ENCODE measurements at places on chromosomes 3 and 15.

DNA sequence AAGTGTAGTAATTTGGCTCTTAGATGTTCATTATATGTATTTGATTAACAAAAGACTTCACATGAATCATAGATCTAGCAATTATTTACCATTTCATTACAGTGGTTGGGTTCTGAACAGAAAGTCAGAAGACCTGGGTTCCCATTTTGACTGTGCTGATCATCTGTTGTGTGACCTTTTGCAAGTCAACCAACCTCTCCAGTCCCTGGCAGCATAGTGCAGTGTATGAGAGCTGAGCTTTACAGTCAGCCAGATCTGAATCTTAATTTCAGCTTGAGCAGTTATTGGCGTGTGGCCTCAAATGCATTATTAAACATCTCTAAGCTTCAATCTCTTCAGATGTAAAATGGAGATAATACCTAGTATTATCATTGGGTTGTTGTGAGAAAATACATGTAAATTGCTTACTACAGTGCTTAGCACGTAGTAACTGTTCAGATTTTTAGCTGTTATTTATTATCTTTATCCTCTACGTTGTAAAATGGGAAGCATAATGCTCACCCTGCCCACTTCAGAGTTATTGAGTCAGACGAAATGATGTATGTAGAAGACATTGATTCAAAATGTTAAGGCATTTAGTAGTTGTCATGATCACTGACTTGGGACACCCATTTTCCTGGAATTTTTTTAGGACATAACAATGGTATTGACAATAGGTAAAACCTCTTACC lies 104.0 kb downstream of the KLHL25 start:
- no peak for DNase-seq

- no peak for DNase-seq
Observed at GRCh38 chr15:89108835-89109234, 20.6 kb downstream of the ABHD2 start.

DNA sequence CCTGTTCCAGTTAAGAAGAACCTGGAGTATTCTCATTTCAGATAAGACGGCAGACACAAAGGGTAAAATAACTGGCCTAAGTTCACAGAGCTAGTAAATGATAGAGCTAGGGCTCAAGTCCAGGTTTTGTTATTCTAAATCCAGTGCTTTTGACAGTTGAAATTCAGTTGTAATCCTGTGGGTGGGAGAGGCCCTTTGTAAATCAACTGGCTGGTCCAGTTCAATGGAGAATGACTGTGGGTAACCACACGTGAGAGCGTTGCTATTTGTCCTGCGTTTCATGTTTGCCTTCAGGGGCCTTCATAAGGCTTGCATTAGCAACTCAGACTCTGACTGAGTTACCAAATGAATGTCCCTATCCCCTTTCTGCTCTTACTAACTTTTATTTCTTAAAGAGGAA lies 24.2 kb upstream of the CD96 start:
- DNase-seq = no peak

DNA sequence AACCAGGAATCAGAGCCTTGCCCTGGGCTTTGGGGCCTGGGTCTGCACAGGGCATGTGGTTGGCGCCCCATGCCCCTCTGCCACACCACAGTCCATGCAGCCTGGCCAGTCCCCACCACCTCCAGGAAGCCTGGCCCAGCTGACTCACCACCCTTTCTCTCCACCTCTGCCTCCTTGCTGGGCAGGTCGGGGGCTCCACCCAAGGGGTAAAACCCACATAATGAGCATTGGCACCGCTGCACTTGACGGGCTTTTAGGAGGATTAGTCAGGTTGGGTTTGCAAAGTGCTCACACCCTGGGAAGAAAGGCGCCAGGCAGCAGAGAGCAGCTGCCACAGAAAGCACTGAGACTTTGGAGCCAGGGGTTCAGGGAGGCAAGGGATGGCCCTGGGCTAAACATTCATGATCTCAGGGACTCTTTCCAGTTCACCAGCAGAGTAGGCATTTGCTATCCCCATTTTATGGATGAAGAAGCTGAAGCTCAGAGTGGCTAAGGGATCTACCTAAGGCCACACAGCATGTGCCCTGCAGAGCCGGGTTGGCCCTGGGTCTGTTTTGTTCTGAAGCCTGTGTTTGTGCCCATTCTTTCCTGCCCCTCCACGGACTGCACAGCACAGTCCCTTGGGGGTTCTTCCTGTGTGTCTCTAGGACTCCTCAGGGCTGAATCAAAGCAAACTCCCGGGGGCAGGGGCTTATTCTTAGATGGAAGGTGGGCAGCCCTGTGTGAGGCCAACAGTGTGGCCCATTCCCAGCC lies 113.4 kb downstream of the ETFA start:
- DNase-seq = no peak

DNA sequence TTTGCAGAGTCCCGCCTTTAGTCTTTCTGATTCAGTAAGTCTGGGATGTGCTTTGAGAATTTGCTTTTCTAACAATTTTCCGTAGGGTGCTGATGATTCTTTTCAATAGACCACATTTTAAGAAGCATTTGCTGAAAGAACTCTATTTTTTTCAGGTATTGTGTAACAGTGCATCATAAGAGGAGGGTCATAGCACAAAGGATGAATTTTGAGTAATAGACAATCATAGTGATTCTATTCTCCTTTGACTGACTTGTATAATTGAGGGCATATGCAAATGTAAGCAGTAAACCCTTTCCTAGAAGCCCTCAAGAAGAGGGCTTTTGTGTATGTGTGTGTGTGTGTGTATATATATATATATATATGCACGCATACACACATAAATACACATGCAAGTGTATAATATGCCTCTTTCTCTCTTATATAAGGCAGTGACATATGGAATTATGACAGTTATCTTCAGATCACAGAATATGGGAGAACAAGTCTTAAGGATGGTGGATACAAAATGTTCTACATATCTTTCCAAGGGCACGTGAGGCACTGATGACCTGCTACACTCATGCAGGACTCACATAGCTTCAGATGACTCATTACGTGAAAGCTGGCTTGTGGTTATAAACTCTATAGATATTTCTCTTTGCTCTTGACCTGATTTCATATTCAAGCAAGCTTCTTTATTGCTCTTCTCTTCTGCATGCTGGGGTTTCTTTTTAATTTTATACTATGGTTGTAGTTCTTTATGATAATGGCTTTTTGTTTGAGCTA lies 6.5 kb upstream of the PLSCR1 start:
- DNase-seq = no peak

DNA sequence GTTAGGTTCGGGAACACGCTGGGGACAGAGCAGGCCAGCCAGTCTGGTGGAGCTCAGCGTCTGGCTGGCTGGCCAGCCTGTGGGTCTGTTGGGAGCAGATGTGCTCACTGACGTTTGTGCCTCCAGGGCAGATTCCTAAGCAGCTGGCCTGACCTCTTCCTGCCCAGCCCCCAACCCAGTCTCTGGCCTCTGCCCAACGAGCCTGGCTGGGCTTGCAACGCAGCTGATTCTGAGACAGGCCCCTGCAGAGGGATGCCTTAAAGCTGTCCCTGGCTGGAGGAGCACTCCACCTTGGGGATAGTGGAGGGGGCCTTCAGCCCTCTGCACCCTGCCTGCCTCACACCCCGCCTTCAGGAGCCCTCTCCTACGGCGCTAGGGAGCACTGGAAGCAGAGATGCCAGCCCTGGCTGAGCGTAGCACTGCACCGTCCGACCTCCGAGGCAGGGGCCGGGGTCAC lies 46.0 kb downstream of the KLF13 start:
- DNase-seq = no peak

All from activated T-cell treated with anti-CD3 and anti-CD28 coated beads, Interleukin-2, amount 50 U/mL, for 1 hour (primary cell).